ENCODE measurements at places on chromosomes 7 and 10.

DNA sequence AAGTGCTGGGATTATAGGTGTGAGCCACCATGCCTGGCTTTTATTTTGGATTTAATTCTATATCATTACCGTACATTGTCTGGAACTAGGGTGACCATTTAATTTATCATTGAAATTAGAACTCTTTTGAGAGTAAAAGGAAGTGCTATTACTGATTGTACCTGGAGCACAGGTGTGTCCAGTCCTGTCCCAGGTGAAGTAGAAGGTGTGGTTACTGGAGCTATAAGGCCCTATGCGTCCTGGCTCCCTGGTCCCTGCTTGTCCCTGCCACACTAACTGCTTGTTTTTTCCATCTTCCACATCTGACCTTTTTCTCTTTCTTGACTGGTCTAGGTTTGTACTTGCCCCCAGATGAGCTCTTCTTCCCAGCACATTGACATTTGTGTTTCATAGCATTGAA, 147.0 kb downstream of the PPP1R9A start:
- DNase-seq: no peak

- no peak for DNase-seq
Measured at GRCh38 chr10:121766426-121766825, 161.4 kb downstream of the ATE1 start.

DNA sequence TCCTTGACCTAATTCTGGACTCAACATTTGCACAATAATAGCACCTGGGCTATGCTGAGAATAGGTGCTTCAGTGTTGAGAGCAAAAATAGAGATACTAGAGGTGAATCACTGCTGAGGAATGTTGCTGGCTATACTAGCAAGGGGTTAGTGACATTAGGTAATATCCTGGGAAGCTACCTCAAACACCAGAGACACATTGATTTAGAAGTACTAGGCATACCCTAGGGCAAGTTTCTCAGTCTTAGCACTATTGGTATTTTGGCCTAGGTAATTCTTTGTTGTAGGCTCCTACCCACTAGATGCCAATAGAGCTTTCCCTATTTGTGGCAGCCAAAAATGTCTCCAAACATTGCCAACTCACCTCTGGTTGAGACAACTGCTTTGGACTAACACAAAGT, 484.0 kb upstream of the MBL2 start:
- DNase-seq: no peak

- DNase-seq: no peak
Measured at GRCh38 chr10:66301078-66301477, 624.8 kb upstream of the LRRTM3 start.

- no peak for DNase-seq
Measured at GRCh38 chr10:93749218-93749799, 8.4 kb upstream of the LGI1 start.

DNA sequence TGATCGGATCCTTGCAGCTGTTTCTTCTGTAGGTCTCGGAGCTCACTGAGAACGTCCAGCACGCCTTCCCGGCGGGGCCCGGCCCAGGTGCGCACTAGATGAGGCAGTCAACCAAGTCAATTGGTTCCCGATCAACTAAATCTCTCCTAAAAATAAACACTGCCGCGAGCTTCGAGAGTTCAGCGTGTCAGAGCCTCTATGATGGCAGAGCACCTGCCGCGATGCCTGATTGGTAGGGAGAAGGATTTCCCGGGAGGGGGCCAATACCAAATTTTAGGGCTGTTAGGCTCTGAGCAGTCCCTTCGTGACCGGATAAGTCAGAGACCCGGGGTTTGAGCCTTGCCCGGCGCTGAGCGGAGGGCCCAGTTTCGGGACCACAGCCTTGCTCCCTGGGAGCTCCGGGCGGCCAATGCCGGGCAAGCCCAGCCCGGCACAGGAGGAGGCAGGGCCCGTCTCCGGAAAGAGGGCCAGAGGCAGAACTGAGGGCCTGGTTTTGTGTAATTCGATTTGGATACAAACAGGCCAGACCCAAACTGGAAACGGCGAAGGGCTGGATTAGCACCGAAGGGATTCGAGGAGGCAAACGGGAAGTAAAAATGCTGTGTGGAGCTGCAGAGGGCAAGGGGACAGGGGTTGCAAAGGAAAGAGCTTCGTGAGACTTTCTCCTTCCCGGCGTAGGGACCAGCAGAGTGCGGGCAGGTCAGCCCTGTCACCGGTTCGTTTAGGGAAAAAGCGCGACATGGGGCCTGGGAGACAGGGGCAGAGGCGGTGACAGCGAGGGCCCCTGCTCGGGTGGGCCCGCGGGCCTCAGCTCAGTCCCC, 569 bp downstream of the SLC26A5 start:
- no peak for DNase-seq

DNA sequence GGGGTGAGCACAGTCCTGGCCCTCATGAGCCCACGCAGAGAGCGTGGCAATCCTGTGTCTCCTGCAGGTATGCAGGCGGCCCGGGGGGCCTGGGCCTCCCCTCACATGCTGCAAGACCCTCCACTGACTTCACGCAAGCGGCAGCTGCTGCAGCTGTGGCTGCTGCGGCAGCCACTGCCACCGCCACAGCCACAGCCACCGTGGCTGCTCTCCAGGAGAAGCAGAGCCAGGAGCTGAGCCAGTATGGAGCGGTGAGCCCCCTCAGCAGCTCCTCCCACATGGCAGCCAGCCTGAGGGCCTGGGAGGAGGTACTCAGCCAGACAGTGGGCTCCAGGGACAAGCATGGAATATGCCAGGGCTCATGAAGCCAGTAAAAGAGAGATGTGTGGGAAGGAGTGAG, 8.7 kb downstream of the ZMIZ2 start:
- DNase-seq: no peak

GRCh38 chr7:25565949-25566348, 337.7 kb upstream of the NPVF start:
- DNase-seq: peak; percentile 78

DNA sequence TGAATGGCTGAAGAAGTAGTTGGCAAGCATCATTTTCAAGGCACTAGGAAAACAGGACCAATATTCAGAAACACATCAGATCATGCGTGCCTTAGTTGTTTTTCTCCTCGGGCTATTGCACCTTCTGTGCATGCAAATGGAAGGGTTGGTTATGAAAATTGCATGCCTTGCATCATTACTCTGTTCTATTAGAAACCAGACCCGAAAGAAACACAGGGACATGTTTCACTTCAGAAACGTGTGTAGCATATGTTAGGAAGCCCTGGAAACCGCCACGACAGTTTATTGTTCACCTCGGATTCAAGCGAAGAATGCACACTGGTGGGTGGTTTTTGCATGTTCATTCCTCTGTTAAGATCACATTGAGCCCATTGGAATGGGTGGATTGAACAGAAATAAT, 214.7 kb downstream of the FRMD4A start:
- DNase-seq: no peak

DNA sequence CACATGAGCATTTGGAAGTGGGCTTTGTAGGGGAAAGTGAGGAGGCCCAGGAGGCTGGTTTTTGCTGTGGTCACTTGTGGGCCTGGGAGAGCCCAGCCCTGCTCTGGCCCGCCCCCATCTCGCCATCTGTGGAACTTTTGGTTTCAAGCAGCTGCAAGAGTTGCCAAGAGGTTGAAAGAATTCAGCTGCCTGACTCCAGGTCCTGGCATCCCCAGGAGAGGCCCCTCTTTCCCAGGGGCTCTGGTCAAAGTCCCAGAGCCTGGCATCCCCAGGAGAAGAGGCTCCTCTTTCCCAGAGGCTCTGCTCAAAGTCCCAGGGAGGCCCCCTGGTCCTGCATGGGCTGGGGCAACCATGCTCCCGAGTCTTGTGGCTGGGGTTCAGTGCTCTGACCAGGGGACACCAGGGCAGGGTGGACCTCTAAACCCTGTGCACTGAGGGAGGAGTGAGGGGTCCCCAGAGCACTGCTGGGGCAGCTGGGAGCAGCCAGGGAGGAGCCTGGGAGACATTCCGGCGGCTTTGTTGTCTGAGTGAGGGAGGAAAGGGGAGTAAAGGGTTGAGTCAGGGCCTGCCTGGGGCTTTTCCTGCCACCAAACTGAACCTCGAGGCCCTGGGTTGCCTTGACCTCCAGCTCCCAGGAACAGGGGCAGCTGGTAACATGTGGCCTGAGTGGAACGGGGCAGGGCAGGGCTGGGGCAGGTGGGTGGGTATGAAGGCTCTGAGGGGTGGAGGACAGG, 27.7 kb upstream of the CSGALNACT2 start:
- DNase-seq: no peak

DNA sequence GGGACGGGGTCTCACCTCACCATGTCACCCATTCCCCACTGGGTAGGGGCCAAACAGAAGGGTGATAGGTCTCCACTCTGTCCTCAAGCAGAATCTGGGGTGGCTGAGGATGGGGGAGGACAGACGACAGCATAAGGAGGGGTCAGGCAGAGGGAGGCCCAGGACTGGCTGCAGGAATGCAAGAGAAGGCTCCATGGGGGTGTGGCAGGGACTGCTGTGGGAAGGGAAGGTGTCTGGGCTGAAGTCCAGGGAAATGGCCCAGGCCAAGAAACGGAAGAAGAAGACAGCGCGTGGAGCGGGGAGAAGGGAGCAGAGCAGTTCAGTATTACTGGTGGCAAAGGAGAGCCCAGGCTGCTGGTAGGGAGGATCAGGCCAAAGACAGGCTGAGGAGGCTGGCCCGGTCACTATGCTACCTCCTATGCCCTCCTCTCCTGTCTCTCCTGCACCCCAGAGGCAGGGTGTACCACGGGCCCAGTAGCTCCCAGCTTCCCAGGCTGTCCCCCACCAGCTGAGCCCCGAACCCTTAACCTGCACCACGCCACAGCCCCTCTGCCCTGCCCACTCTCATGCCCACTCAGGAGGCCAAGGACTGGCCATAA, 60.9 kb downstream of the GRB10 start:
- DNase-seq: no peak

- no peak for DNase-seq
Measured at GRCh38 chr7:114575098-114575497, 160.5 kb downstream of the FOXP2 start.

DNA sequence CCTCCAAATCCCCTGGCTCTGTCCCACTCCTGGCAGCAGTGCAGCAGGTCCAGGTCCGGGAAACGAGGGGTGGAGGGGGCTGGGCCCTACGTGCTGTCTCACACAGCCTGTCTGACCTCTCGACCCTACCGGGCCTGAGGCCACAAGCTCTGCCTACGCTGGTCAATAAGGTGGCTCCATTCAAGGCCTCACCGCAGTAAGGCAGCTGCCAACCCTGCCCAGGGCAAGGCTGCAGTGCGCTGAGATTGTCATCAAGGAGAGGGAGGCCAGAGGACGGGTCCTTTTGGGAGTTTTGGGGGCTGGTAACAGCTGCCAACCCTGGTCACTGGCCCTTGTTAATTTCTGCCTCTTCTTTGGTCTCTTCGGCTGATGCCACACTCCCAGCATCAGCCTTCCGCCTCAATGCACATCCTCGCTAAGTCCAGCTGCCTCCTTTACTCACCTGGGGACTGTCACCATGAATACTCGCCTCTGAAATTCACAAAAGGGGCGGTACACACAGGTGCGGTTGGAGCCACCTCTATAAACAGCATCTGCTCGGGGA, 3.5 kb downstream of the EPO start:
- no peak for DNase-seq

DNA sequence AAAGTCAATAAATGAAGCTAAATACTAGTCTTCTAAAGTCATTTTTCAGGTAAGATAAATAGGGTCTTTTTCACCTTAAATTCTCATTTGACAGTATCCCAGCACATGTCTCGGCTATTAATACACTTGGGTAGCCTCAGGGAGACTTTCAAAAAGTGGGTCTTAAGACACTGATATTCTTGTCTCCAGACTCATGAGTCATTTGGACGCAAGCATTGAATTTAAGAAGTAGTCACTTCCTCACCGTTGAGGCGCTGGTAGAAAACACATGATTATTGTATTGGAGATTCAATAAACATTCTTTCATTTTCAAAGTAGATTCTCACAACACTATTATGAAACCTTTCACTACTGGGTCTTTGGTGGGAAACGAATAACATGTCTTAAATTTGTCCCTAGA, 108.9 kb upstream of the SP8 start:
- DNase-seq: no peak

DNA sequence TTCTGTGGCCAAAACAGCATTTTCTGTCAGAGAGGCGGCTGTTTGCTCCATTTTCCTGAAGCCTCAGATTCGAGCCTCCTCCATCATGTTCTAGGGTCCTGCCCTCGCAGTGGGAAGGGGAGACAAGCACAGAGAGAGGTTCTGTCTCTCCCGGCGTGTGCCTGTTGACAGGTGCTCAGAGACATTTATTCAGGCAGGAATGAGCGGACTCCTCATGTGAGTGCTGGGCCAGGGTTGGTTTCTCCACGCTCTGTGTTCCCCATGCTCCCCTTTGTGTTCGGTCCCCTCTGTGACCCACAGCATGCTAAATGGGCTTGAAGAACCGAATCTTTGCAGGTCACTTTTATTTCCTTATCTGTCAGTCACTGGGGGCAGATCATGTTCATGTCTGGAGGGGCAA, 374.6 kb downstream of the GLRX3 start:
- DNase-seq: no peak

- DNase-seq: no peak
Measured at GRCh38 chr10:97234400-97234799, 48.6 kb upstream of the SLIT1 start.

- DNase-seq: no peak
Measured at GRCh38 chr7:56077681-56078080, 13.6 kb downstream of the SUMF2 start.

DNA sequence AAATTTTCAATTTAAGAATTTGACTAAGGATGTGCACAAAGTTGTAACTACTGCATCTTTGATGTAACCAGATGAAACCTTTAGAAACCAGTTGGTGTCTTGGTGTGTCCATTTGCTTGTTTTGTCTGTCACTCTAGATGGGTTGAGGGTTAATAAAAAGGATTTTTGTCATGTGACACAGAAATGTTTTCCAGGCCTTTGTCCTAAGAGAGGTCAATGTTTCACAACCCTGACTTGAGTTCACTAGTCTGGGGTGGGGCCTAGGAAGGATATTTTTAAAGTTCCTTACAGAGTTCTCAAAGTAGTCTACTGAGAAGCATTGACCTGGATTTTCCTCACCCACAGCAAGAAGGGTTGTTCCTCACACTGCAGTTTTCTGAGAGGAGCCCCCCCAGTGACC, 90.3 kb downstream of the HERPUD2 start:
- no peak for DNase-seq

DNA sequence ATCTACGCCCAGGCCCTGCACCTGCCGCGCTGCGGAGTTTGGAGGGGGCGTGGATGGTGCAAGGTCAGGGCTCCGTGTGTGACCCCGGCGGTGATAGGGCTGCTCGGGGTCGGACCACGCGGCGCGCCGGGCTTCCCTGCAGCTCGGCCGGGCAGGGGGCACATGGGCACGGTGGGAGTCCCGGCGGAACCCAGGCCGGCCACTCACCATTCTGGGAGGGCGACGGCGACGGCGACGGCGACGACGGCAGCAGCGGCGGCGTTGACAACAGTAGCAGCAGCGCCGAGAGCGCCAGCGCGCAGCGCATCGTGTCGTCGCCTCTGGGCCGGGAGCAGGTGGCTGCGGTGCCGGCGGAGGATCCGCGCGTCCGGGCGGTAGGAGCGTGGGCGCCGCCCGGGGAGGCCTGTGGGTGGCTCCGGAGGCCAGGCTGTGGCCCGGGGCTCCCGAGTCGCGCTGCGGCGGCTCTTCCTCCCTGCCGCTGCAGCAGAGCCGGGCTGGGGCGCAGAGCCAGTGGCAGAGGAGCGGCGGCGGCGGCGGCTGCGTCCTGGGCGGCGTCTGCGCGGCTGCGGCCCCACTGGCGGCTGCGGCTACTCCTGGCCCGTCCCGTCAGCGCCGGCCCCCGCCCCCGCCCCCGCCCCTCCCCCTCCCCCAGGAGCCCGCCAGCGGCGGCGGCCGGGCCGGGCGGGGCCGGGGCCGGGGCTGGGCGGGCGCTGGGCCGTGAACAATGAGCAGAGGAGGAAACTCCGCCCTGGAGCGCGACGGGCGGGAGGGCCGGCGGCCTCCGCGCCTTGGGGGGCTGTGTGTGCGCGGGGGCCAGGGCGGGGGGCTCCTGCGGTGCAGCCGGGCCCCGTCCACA, at the start of gene PODXL:
Gene PODXL, minus strand, starts transcription at position 576 of the 856 bp plus-strand sequence. Its CDS starts 269 bp downstream, at position 307.
- peak; percentile 78 for DNase-seq

Measured in CD4-positive, CD25-positive, alpha-beta regulatory T cell (primary cell).